ENCODE measurements at places on chromosomes 6 and 20. TPM values are rescaled to one million over a fixed set of nuclear protein-coding genes. Genes with fewer than 3 reads are reported as not detected.

DNA sequence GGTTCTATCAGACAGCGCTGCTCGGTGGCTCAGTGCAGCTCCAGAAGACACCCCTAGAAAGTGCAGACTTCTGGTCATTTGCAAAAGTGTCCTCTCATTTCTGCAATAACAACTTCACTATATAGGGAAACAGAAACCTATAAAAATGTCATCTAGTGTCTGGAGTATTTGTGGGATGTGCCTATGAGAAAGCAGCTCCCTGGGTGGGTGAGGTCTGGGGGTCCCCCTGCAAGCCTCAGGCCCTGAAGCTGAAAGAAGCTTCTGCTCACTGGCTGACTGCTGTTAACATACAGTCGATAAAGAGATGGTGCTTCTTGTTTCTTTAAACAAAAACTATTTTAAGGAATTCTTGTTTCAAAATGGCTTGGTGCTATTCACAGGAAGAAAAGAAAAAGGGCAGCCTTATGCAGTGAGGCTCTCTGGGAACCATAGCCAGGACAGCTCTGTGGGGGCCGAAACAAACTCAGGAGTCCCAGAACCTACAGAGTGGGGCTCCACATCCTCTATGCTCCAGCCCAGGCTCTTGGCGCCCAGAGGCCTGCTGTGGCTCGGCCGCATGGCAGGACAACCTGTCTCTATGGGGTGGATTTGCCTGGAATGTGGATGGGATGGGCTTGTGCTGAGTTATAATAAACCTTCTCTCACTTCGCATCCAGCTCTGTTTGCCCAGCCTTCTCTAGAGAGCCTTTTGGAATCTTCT lies 109.7 kb downstream of the BANF2 start:
- no peak for DNase-seq

DNA sequence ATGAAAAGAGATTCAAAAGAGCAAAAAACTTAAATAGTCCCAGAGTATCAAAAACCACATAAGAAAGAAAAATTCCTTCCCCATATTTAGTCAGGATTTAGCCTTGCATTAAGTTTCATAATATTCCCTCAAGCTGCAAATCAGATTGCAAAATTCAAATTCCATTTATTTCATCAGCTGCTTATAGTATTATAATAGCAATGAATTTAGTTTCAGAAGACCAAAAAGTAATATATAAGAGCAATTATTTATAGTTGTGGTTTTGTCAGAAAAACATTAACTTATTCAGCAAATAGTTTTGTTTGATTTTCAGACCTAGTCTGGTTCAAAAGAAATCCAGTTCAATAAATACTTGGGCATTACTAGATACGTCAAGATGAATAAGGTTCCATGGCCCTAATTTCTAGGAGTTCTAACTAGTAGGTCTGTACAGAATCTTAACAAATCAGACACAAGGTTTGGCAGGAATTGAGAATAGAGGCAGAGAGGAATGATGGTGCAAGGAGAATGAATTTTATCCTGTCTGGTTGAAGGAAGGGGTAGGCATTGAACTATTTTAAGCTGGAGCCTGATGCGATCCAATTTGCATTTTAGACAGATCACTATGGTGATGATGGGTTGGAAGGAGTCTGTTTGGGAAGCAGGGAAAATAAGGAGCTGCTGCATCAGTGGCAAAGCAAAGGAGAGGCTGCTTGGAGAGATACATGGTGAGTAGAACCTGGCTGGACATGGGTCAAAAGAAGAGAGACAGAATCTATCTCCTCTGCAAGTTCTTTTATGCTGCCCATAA lies 163.9 kb upstream of the STXBP5 start:
- no peak for DNase-seq

GRCh38 chr6:11315743-11316437 lies 83.4 kb upstream of the NEDD9 start:
- DNase-seq = no peak

- no peak for DNase-seq
Measured at GRCh38 chr6:108780784-108781183, 67.4 kb upstream of the ARMC2 start.

Gene PPP1R14C
- not detected for total RNA-seq

Gene MAK
- total RNA-seq = 0.78 TPM

DNA sequence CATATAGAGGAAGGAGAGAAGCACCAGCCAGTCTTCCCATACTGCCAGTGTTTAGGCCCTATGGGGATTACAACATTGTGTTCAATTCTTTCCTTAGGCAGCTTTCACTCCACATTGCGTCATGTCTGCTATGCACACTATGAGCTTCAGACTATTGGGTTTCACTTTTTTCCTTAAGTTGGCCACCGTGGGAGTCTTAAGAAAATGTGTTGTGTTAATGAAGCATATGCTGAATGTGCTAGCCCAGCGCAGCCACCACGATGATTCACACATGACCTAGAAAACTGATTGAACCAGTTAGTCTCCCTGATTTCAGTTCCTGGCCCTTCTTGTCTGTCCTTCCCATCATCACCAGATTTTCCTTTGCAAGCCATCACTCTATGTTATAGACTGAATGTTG lies 21.5 kb downstream of the TUBB2B start:
- DNase-seq = no peak

Gene DOK5
- not detected for total RNA-seq

DNA sequence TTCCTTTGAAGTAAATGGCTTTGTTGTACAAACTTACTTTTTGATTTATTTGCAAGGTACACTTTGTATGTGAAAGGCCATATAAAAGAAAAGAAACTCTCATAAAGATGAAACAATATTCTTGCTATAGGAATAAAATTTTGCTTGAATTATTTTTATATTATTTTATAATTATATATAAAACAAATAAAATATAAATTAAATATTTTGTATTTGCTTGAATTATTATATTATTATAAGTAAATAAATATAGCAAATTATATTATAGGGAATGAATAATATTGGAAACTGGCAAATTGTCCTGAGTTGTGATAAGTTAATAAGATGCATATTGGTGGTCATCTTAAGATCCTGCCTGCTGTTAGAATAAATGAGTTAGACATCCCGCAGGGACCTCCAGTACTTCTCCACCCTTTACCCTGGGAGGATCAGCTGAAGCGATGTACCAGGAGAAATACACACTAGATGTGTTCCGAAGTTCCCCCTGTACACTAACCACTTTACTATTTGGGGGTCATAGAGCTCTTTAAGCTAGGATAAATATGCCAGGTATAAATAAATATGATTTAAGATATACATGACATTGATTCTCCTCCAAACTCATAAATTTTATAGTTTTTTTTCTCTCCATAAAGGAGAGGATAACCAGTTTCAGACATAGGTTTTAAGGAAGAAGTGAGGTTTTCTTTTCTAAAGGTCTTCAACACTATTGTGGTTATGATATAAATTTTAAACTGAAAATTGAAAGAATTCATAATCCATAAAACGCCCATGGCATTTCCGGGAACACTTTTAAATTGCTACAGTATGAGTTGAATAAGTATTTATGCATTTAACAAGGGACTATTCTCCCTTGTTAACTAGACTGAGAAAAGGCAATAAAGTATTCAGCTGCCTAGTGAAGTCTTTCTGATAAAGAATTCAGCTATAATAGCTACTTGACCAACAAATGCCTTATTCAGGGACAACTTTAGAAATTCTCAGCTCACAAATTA lies 486.3 kb upstream of the MARCKS start:
- no peak for DNase-seq

Gene CPXM1
- 0.12 TPM for total RNA-seq

DNA sequence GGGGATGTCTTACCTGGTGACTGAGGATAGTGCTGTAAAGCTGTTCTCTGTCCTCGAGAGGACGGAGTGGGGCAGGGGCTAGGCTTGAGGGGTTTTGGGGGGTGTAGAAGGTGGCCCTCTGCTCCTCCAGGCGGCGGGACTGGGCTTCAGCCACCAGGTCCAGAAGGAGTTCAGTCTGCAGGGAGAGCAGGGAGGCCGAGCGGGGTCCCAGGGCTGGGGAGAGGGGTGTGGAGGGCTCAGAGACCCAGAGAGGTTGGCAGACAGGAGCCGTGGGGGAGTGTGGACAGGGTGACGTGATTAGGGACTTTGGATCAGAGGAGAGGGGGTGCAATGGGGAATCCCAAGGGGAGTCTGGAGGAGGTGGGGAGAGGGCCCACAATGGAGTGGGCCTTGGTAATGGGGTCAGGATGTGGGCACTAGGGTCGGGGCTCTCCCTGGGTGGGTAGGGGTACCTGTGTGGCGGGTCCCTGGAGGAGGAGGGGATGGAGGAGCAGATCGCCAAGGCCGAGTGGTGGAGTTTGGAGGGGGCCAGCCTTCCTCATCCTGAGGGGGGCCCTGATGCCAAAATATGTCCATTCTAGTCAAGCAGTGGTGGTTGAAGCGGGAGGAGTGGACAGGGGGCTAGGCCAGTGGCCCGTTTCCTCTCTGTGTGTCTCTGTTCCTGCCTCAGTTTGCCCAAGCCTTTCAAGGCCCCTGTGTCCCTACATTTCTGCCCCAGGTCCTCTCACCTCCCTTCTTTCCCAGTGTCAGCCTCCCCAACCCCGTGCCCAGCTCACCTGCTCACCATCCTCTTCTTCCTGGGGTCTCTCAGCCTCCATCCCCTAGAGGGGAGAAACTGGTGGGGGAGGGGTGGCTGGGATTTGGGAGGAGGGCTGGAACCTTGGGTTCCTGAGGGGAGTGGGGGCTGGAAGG lies 491 bp downstream of the GPSM3 start:
- no peak for DNase-seq

DNA sequence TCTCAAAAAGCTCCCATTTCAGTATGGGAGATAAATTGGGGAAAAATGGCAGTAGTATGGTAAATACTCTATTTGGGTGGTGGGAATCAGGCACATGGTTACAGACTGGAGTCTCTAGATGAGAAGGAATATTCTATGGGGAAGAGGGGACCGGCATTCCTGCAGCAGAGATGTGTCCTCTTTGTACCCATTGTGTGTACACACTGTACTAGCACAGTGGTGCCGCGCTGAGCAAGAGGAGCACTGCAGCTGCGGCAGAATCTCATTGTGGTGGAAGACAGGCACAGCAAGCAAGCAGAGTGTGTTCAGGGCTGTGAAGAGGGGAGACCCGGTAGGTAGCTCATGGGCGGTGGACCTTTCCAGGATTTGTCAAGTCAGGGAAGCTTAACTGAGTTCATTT lies 13.0 kb downstream of the AFDN start:
- DNase-seq = no peak

GRCh38 chr6:33445119-33445603 lies 9.2 kb upstream of the ZBTB9 start:
- no peak for DNase-seq

DNA sequence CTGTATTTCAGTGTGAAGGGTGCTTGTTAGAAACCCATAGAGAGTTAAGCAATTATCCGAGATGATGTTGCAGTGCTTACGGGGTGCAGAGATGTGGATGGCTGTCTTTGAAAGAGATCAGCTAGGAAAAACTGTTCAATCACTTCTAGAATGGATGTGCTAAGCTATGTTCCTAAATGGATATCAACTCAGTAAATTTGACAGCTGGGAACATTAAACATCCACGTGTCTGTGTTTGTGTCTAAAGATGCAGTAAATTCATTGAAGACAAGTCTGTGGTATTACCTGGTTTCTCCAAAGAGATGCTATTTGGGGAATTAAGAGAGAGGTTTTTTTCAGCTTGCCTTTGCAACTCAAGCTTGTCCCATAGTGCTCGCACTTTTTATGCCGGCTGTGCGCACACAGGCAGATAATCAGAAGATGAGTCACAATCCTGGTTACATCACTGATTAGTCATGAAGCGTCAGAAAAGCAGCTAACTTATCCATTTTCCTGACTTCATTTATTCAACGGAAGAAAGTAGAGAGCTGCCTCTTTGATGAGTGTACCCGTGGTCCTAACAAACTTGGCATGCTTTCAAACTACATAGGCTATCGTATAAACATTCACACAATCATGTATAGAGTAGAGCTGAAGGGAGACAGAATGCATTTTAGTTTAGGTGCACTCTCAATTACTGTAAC lies 691.7 kb upstream of the SLC35B3 start:
- DNase-seq = no peak

- DNase-seq = no peak
Measured at GRCh38 chr6:4280707-4281106, 145.3 kb upstream of the ECI2 start.

GRCh38 chr20:1802385-1803060 lies 92.7 kb upstream of the SIRPA start:
- DNase-seq = no peak

DNA sequence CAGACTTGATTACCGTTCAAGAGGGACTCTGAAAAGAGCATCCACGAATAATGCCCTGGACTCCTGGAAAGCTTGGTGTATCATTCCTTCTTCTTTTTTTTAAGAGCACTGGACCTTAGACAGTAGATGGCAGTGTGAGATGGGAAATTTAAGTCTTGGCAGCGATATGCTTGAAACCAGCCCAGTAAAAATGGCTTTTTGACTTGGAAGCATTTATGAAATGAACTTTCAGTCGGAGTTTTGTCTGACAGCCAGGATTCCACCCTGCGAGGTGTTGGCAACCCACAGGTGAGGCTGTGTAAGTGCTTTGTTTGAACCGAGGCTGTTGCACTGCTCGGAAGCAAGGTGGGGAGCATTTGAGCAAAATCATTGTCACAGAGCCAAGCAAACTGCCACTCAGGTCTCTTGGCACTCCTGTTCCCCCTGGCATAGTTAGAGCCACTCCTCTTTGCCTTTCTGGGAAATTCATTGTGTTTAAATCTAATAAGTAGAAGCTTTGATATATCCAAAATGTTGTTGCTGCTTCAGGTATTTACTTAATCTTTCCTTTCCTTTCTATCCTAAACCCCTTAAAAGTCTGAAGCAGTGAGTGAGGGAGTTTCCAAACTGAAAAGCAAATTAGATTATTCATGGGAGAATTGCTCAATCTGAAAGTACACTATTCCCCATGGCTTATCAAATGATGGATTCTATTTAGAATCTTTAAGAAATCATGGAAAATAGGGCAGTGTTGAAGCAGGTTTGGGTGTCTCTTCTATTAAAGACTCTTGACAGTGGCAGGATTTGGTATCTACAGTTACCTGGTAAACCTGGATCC lies 272.8 kb upstream of the SLC35B3 start:
- no peak for DNase-seq

DNA sequence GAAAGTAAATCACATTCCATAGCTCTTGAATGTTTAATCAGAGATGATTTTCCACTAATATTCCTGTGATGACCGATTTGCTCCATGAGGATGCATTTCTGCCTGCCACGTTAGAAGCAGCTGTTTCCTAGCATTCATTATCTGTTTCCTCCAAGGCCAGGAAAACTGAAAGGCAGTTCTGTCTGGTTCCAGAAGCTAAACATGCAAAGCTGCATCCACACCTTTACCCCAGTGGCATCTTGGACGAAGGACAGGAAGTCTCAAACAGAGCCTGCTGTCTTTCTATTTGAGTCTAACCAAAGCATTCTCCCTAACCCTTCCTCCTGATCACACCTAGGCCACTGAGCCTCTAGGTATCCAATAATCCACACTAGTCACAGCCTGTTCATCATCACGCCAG lies 27.6 kb downstream of the CNKSR3 start:
- no peak for DNase-seq

Gene FAM83C
- total RNA-seq = not detected

DNA sequence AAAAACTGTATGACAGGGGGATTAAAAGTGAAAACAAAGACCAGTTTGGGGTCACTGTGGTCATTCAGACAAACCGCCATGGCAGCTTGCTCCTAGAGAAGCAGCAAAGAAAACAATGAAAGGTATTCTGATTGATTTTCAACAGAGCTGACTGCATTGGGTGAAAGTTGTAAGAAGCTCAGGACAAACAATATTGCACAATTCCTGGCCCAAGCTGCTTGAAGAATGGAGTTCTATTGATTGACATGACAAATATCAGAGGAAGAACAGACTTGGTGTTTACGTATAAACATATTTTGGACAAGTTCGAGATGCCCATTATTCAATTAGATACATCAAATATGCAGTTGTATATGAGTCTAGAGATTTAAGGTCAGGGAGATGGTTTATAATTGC lies 62.0 kb downstream of the TRIM38 start:
- DNase-seq = no peak

GRCh38 chr6:35164277-35164676 lies 23.1 kb upstream of the TCP11 start:
- DNase-seq = no peak
